ENCODE measurements at places on chromosomes 7 and 10.

DNA sequence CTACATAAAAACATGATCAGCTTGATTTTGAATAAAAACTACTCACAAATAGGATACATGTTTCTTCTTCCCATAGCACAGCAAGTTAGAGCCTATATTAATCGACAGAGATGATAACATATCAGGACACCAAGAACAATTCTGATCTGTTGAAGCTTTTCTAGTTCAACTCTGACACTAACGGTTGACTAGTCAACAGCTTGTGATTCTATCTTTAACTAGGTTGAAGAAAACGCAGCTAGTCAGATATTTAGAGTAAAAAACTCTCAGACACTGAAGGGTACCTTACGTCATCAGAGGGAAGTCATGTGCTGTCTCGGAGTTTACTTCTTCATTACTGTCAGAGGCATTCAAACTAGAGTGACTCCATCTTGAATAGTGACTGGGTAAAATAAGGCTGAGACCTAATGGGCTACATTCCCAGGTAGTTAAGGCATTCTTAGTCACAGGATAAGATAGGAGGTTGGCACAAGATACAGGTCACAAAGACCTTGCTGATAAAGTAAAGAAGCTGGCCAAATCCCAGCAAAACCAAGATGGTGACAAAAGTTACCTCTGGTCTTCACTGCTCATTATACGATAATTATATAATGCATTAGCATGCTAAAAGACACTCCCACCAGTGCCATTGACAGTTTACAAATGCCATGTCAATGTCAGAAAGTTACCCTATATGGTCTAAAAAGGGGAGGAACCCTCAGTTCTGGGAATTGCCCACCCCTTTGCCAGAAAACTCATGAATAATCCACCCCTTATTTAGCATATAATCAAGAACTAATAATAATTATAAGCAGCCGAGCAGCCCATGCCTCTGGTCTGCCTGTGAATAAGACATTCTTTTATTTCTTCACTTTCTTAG, 21.3 kb downstream of the CCDC71L start:
- H3K27me3 ChIP-seq: no peaks in the 10 kb centered on the region
- no peaks in the 10 kb centered on the region for H3K4me1 ChIP-seq
- no peak for DNase-seq
- H3K36me3 ChIP-seq: no peaks in the 10 kb centered on the region
- H3K4me3 ChIP-seq: no peak overlapping the region
- no peak overlapping the region for H3K27ac ChIP-seq

DNA sequence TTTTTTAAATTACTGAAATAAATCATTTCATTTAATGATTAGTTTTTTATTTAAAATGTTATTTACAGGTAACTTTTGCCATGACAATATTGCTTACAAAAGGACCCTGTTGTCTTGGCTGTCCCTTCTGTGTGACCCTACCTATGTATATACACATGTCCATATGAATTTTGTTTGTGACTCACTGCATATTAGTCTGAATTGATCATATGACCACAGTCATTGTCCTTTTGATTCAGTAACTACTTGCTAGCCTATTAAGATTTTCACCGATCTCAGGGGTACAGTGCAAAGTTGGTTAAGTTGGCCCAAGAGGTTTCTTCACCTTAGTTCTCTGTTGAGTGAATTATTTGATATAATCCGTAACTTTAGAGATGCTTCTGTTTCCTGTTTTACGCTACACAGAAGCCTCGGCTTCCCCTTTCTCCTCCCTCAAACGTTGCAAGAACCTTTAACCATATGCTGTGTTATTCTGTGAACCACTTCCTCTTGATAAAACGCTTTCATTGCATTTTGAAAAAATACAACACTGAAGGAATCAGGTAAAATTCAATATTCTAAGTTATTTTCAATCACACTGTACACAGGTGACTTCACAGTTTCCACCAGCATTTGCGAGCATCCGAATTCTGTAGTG, 43.9 kb downstream of the APBB1IP start:
- H3K36me3 ChIP-seq: no peaks in the 10 kb centered on the region
- no peak for DNase-seq
- no peaks in the 10 kb centered on the region for H3K4me1 ChIP-seq

GRCh38 chr7:154840086-154840485, 162.8 kb downstream of the PAXIP1 start:
- no peaks in the 10 kb centered on the region for H3K27me3 ChIP-seq
- no peaks in the 10 kb centered on the region for H3K4me1 ChIP-seq
- H3K4me3 ChIP-seq: no peak overlapping the region

DNA sequence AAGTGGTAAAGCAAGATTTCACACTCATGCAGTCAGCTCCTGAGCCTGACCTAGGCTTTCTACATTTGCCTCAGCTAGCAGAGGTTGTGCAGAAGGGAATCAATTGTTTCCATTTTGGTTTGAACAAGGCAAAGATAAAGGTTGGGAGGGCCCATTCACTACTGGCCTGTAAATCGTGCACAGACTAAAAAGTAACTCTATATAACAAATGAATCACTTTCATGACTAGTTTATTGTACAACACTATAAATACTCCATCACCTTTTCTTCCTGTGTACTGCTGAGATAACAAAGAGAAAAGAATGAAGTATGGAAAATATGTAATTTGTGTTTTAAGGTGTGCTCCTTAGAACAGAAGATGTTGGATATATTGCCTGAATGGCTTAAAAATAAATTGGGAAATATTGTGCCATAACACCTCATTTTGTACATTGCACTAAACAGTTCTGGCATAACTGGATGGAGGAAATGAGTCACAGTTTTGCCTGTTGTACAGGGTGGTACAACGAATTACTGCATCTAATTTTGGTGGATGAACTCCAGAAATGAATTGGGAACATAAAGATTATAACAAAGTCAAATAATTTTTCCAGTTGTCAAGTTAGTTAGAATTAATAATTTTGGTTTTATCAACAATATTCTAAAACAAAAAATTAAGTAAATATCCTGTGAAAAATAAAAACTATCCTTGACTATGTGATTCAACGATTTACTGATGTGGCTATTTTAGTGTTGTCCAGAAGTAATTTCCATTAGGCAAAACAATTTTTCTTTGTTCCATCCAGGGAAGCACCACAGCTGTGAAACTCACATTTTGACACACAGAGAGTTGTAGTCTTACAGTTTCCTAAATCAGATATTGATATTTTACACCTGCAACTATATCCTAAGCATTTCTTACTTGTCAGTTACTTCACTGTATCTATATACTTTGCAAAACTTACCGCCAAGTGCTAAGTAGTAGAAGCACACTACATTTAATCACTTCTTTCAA, 18.0 kb downstream of the SEMA3C start:
- no peak overlapping the region for H3K27ac ChIP-seq
- no peaks in the 10 kb centered on the region for H3K36me3 ChIP-seq
- no peak overlapping the region for H3K4me3 ChIP-seq
- H3K4me1 ChIP-seq: no peaks in the 10 kb centered on the region
- no peak for DNase-seq

DNA sequence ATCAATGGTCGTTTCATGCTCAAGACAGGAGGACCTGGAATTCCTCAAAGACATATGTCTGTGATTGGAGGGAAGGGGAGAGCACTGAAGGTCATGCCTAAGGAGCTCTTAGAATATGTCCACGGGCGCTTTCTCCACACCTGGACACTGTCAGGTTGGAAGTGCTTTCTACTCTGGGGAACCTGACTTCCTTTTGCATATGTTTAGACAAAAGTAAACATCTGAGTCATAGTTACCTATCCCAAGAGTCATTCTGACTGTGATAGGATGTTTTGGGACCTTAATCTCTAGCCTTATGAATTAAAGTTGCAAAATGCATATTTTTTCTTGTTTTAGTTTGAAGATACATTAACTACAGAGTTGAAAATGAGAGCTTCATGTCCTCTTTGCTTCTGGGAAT, 251.7 kb downstream of the KLF6 start:
- no peak overlapping the region for H3K4me3 ChIP-seq
- H3K27ac ChIP-seq: no peak overlapping the region
- H3K4me1 ChIP-seq: no peaks in the 10 kb centered on the region
- no peak for DNase-seq
- H3K36me3 ChIP-seq: no peaks in the 10 kb centered on the region

DNA sequence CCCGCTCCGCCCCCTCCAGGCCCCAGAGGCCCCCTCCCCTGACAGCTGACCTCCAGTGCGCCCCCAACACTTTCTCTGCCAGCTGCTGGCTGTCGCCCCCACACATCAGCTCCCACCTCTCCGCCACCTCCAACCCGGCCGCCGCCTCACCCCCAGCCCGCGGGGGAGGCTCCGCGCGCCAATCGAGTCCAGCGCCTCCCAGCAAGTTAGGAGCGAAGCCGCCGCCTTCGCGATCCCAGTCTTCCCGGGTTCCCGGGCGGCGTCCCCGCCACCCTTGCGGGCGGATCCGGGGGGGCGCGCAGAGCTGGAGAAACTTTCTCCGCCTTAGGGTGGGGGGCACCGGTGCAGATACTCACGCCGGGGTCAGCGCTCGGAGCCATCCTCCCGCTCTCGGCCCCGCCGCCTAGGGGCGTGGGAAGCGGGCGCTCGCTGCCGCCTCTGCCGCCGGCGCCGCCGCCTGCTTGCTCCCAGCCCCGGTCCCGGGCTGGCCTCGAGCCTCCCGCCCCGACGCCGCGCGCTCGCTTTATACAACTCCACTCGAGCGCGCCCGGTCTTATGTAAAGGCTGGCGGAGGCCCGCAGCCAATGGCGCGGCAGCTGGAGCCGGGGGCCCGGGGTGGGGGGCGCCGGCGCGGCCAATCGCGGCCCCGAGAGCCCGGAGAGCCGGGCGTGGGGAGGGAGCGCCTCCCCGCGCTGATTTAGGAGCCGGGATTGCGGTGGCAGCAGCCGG, at the start of gene CRTAC1:
TSS of gene CRTAC1 (minus strand) at position 529 of the 729 bp plus-strand sequence. CDS start at position 380, 149 bp downstream.
- H3K36me3 ChIP-seq: no peaks in the 10 kb centered on the region
- H3K27ac ChIP-seq: no peak within 1 kb of the TSS
- peak within 1 kb of the TSS; percentile 61 for H3K4me3 ChIP-seq

DNA sequence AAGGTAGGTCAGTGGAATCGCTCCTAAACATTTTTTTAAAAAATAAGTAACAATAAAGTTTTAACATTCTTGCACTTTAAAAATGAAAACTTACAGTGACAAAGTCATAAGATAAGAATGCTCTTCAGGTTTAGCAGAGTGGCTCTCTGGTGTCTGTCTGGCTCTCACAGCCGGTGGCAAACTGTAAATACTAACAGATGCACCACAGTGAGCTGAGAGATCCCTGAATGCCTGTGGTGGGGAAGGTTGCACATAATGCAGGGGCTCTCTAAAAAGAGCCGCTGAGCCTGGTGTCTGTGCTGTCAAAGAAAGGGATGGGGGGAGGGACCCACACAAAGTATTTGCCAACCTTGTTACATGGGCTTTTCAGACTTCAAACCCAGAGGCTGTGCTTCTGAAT, 498.3 kb downstream of the CCSER2 start:
- H3K27me3 ChIP-seq: no peaks in the 10 kb centered on the region
- no peak overlapping the region for H3K4me3 ChIP-seq
- no peaks in the 10 kb centered on the region for H3K36me3 ChIP-seq

All from H1 (cell line).